ENCODE measurements at places on chromosomes 6 and 20. TPM values are rescaled to one million over a fixed set of nuclear protein-coding genes. Genes with fewer than 3 reads are reported as not detected.

CD40 gene
- polyA plus RNA-seq: 4.5 TPM

JAG1 gene
- 171 TPM for polyA plus RNA-seq

IGF2R gene
- 59.1 TPM for polyA plus RNA-seq

SMOC2 gene
- polyA plus RNA-seq: 23.5 TPM

PAK5 gene
- 0.55 TPM for polyA plus RNA-seq

TAGAP gene
- polyA plus RNA-seq: 0.56 TPM

AP5S1 gene
- 9.2 TPM for polyA plus RNA-seq

CFAP61 gene
- polyA plus RNA-seq: 3.1 TPM

DTNBP1 gene
- 24.5 TPM for polyA plus RNA-seq

PRSS16 gene
- 0.29 TPM for polyA plus RNA-seq

VSTM2L gene
- polyA plus RNA-seq: 2.2 TPM

KCNQ2 gene
- 4.9 TPM for polyA plus RNA-seq

CYP24A1 gene
- polyA plus RNA-seq: 2.2 TPM

C20orf141 gene
- not detected for polyA plus RNA-seq

SYNDIG1 gene
- 7.9 TPM for polyA plus RNA-seq

KHDC1L gene
- 0.69 TPM for polyA plus RNA-seq

TCP11 gene
- polyA plus RNA-seq: 2.7 TPM

MROH8 gene
- polyA plus RNA-seq: 5.8 TPM

AVP gene
- polyA plus RNA-seq: not detected

HTR1E gene
- polyA plus RNA-seq: 0.69 TPM

LHFPL5 gene
- 0.17 TPM for polyA plus RNA-seq

BPIFB4 gene
- polyA plus RNA-seq: not detected

CALHM4 gene
- 0.58 TPM for polyA plus RNA-seq

LTA gene
- 0.45 TPM for polyA plus RNA-seq

MICB gene
- 0.80 TPM for polyA plus RNA-seq

BTN1A1 gene
- polyA plus RNA-seq: 0.16 TPM

GPANK1 gene
- 25.8 TPM for polyA plus RNA-seq
